ENCODE measurements at places on chromosomes 16 and 17.

GRCh38 chr17:1486802-1487695 is 5.4 kb downstream of the MYO1C start:
- peak; percentile 49 for DNase-seq

GRCh38 chr17:79732804-79733691 is 2.3 kb downstream of the ENPP7 start:
- DNase-seq, result no peak

GRCh38 chr17:728911-729310 is 3.5 kb upstream of the TLCD3A start:
- DNase-seq, result no peak

- DNase-seq, result no peak
Observed at GRCh38 chr16:3727806-3728381, 10.6 kb upstream of the TRAP1 start.

GRCh38 chr17:17698869-17699351 is 17.7 kb downstream of the RAI1 start:
- no peak for DNase-seq

DNA sequence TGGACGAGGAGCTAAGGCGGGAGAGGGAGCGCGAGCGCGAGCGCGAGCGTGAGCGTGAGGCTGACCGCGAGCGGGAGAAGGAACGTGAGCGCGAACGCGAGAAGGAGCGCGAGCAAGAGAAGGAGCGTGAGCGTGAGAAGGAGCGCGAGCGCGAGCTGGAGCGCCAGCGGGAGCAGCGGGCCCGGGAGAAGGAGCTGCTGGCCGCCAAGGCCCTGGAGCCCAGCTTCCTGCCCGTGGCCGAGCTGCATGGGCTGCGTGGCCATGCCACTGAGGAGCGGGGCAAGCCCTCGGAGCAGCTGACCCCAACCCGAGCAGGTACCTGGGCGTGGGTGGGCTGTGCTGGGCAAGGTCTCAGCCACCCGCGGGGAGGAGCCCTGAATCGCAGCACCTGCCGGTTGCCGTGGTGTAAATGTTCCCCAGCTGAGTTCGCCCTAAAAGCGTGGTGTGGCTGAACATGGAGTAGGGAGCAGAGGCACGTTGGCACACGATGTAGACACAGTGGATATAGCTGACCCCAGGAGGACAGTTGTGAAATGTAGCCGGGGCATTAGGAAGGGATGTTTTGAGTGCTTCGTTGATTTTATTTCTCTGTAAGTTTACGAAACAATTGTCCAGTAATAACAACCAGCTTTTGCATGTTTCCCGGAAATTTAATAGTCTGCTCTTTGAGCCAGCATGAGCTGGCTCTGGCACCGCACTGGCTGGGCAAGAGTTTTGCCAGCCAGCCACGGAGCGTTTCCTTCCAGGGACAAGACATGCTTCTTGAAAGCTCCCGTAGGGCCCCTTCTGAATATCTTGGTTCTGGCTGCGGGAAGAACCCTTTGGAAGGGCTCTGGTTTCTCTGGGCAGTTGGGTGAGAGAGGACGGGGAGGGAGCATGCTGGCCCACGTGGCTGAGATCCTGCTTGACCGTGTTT is 32.1 kb downstream of the GINS2 start:
- no peak for DNase-seq

DNA sequence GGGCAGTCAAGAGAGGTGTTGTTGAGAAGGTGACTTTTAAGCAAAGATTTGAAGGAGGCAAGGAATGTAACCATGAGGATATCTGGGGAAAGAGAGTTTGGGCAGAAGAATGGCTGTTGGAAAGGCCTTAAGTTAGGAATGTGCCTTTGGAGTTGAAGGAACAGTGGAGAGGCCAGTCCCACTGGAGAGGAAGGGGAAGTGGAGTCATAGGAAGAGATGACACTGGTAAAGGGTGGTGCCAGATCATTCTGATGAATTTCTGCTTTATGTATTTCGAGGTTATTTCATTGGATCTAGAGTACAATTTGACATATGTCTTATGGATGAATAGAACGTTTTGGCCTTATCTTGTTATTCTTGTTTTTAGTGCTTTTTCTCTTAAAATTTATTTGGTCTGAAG is 93.5 kb downstream of the WWP2 start:
- no peak for DNase-seq

DNA sequence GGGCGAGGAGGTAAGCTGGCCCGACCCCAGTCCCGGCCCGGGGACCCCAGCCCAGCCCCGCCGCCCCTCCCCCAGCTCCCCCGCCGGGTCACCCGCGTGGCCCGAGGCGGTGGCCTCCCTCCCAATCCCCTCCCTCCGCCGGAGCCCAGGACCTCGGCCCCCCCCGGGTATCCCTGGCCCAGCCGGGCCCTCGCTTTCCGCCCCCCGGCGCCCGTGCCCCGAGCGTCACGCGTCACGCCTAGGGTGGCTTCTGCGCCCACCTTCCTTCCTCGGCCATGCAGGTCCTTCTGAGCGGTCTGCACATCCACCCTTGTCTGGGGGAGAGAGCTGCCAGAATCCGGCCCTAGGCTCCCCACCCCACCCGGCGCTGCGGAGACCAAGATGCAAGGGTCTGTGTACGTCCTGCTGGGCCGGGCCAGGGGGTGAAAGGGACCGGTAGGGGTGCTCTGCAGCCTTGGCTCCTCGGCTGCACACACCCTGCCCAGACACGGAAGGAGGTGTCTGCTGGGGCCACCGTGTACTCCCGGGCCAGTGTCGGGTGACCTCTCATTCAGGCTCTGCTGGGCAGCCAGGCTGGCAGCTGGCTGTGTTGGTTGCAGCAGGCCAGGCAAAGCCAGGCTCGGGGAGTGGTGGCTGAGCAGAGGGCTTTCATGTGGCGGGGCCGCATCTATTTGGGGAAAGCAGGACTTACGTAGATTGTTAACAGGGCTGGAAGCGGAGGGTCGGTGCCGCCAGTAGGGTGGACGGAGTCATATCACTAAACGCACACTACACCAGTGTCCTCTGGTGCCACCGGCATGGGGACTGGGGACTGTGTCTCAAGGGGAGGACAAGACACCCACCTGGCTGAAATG is 754 bp downstream of the RAB11FIP4 start:
- no peak for DNase-seq

DNA sequence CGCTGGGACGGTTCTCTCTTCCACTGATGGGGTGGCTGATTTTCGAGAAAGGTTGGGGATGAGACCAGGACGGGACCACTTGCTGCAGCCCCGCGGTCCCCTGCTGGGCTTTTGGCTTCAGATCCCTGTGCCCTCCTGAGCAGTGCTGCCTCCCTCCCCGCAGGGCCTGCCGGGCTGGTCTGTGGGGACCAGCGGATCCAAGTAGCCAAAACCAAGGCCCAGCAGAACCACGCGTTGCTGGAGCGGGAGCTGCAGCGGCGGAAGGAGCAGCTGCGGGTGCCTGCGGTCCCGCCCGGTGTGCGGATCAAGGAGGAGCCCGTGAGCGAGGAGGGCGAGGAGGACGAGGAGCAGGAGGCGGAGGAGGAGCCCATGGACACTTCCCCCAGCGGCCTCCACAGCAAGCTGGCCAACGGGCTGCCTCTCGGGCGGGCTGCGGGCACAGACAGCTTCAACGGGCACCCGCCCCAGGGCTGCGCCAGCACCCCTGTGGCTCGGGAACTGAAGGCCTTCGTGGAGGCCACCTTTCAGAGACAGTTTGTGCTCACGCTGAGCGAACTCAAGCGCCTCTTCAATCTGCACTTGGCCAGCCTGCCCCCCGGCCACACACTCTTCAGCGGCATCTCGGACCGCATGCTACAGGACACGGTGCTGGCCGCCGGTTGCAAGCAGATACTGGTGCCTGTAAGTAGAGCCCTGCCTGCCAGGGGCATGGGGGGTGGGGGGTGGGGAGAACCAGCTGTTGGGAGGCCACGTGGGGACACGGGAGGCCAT is 28.6 kb downstream of the POLR3E start:
- no peak for DNase-seq

GRCh38 chr17:33387406-33387805 is 94.3 kb upstream of the ASIC2 start:
- no peak for DNase-seq

DNA sequence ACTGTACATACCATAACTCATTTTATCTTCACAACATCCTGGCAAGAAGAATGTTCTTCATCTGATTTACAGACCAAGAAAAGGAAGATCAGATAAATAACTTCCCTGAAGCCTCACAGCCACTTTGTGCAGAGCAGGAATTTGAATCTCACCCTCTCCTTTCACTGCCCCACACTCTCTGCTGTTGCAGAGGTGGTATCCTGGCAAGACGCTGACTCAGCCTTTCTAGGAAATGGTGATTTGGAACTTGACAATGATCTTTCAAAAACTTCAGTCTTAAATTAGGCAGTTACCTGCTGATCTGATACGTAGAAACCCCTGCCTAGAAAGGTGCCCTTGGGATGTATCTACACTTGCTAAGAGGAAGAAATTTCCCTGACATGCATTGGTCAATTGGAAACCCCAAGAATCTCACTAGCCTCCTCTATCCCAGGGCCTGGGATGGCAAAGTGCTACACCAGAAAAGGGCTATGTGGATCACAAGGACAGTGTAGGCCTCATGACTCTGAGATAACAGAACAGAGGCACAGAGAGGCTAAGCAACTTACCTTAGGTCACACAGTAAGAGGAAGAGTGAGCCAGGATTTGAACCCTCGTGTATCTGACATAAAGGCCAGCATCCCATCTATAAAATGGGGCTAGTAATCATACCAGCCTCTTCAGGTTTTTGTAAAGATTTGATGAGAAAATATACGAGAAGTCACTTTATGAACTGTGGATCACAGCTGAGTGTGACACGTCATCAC is 17.9 kb downstream of the FBXO39 start:
- no peak for DNase-seq

GRCh38 chr17:39919087-39919683 is 750 bp upstream of the GSDMB start:
- DNase-seq, result no peak

GRCh38 chr16:80041410-80041809 is 440.9 kb upstream of the MAF start:
- no peak for DNase-seq

DNA sequence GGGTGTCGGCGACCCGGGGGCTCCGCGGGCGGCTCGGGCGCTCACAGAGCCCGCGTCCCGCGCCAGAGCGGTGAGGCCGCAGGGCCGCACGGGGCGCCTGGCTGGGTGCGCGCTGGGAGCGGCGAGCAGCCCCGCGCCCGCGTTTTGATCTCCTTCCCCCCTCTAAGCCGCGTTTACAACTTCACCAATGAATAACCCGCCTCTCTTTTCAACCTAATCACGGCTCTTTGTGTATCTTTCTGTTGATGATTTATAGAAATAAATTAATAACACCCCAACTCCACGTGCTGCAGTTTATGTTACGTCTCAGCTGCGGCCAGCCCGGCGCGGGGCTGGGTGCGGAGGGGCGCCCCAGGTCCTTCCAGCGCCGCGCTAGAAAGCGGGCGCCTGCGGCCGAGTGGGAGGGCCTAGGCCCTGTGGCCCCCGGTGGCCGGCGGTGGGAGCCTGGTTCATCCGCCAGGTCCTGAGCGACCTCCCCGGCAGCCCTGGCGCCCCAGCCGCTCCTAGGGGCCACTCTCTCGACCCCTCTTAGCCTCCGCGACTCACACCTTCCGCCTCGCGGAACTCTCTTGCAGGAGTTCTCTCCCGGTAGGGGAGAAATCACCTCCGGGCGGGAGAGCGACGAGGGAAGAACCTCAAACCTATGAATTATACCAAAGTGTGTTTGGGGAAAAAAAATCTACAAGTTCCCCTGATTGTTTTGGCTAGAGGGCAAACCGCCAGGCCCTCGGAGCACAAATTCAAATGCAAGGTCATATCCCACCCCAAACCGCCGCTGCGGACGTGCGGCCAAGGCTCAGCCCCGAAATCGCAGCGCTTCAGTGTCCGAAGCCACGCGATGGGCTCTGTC is 1.9 kb downstream of the HNF1B start:
- DNase-seq, result no peak

GRCh38 chr17:34098699-34099098 is 156.4 kb upstream of the CCL2 start:
- no peak for DNase-seq

- no peak for DNase-seq
Observed at GRCh38 chr16:89045181-89045815, 48.4 kb upstream of the ACSF3 start.

DNA sequence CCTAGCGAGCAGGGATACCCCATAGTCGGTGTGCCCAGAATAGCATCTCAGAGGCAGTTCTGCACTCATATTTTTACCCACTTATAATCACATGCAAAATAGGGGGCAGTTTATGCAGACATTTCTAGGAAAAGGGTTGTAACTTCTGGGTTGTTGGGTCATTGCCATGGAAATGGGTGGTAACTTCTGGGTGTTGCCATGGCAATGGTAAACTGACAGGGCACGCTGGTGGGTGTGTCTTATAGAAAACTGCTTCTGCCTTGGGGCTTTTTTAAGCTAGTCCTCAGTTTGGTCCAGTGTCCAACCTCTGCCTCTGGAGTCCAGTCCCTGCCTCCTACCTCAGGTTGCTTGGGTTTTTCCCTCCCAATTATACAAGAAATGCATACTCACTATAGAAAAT is 7.4 kb upstream of the SPAG9 start:
- DNase-seq, result no peak

- DNase-seq, result no peak
Observed at GRCh38 chr17:44901411-44901921, 2.2 kb upstream of the EFTUD2 start.

DNA sequence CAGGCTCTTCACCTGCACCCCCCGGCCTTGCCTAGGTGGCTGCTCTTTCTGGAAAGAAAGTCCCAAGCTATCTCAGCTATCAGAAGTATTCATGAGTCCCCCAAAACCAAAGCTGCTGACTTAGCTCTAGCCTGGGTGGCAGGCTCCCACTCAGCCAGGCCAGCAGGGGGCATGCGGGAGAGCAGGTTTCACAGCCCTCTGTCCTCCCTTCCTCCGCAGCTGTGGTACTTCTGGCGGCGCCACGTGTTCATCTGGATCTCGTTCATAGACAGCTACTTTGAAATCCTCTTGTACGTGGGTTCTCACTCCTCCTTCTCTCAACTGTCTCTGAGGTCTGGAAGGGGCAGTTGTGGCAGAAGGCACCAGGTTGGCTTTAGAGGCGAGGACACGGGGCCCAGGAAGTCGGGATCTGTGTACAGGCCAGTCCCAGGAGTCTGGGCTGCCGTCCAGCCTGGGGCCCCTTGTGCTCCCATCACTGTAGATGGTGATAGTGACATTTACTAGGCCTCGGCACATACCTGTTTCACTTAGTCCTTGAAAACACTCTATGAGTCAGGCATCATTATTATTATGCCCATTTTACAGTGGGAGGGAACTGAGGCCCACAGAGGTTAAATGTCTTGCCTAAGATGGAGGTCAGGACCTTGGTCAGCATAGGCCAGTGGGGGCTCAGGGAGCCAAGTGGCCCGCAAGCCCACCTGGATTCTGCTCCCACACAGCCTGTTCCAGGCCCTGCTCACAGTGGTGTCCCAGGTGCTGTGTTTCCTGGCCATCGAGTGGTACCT is 12.9 kb downstream of the TRPV2 start:
- no peak for DNase-seq

All from T-helper 2 cell treated with Interferon-gamma antibody and Interleukin-4, amounts not matched to agents 5 μg/mL and 100 μg/mL, for 36 hours (primary cell).